ENCODE measurements at places on chromosomes 2 and 18.

GRCh38 chr18:10437837-10438236, 16.6 kb upstream of the APCDD1 start:
- peak; percentile 29 for DNase-seq

DNA sequence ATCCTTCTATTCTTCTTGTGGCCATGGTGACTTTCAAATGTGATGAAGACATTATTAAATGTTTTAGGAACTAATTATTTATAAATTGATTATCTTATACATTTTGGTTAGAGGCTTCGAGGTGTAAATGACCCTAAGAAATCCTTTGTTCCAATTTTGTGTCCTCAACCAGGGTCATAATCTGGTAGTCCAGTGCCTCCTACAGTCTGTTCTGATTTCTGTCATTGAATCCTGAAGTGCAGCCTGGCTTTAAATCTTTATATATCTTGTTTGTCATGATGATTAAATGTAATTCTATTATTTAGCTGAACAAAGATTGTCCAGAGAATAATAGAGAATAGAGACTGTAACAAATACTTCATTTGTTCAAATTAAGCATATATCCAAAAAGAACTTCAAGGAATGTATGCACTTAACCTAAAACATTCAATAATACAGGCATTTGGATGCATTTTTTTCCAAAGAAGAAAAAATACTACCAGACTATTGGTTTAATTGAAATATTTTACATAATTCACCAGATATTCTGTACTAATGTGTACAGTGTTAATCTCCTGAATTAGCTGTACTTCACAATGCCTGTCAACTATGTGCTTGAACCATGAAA, 89.8 kb downstream of the PRPF40A start:
- DNase-seq, result peak; percentile 57

GRCh38 chr2:170733798-170734600, 18.9 kb downstream of the SP5 start:
- DNase-seq, result no peak

GRCh38 chr18:34691614-34692013, 18.5 kb upstream of the DTNA start:
- no peak for DNase-seq

- DNase-seq, result no peak
Measured at GRCh38 chr18:56727399-56727798, 76.2 kb downstream of the WDR7 start.

DNA sequence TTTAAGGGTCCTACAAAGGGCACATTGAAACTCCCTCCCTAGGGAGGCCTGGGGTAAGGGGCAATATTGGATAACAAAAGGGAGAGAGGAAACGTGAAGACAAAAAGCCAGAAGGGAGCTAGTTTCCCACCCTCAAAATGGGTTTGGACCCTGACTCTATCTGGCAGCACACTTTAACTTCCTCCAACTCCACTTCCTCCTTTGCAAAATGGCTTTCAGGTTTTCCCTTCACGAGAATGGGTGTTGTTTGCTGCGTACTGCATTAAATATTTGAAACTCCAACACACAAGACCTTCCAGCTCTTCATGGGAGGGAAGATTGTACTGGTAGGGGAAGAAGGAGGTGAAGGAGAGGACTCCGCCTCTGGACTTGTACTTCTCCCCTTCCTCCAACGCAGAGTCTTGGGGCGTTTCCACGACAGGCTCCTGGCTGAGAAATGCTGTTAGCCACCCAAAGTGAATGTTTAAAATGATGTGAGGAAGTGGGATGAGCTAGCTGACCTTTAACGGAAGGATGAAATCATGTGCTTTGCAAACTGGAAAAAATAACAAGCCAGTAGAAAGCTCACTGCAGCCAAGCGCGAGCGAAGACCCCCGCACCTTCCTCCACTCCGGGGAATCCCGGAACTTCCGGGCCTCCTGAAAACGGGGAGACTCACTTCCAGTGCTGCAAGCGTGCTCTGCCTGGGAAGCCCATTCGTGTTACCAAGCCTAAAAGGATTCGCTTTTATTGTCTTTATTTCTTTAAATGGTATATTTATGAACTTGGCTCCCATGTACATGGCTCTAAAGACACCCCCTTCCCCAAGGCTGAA, 85.6 kb downstream of the VIT start:
- no peak for DNase-seq

- peak; percentile 63 for DNase-seq
Measured at GRCh38 chr2:106107509-106108131, 86.5 kb downstream of the UXS1 start.

- no peak for DNase-seq
Measured at GRCh38 chr2:80059447-80059846, 245.1 kb downstream of the LRRTM1 start.

All from iris pigment epithelial cell (primary cell).